ENCODE measurements at places on chromosomes 7 and 10.

GRCh38 chr7:149716007-149716931, 57.1 kb downstream of the ZNF467 start:
- DNase-seq, result no peak

GRCh38 chr10:28897617-28898464, 220.5 kb downstream of the BAMBI start:
- no peak for DNase-seq

DNA sequence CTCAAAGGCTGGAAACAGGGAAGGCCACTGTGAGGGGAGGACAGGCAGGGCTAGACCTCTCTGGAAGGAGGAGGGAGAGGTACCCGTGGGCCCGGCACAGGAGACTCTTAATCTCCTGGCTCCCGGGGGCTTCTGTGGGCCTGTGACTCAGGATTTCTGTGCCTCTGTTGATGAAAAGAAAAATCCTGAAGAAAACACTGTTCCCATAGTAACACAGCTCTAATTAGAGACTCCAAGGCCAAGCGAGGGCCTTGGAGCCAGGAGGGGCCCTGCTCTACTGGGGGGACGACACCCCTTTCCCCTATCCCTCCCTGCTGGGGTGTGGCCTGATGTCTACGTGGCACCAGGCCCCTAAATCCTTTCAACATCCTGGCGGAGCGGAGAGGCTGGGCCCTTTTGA, 174.1 kb upstream of the TNRC18 start:
- DNase-seq, result no peak

DNA sequence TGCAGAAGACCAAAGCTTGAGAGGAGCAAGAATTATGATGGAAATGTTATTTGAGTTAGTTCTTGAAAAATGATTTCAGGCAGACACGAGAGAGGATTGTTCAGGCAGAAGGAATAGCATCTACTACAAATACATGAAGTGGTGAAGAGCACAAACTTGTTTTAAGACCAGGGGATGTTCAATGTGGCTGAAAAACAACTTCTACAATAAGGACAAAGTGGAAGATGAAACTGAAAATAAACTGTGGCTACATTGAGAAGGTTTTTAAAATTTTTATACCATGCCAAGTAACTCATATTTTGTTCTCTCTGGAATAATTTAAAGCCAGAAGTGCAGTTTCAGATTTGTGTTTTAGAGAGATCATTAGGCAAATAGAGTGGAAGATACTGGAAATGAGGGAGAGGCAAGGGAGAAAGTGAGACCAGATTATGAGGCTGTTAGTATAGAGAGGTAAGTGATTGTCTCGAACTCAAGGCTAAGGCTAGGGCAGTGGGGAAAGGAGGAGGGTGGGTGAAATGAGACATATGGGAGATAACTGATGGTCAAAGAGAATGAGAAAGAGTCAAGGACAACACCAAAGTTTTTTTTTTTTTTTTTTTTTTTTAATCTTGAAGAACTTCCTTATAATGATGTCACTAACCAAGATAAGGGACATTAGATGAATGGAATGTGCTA, 115.4 kb downstream of the MDFIC start:
- no peak for DNase-seq

DNA sequence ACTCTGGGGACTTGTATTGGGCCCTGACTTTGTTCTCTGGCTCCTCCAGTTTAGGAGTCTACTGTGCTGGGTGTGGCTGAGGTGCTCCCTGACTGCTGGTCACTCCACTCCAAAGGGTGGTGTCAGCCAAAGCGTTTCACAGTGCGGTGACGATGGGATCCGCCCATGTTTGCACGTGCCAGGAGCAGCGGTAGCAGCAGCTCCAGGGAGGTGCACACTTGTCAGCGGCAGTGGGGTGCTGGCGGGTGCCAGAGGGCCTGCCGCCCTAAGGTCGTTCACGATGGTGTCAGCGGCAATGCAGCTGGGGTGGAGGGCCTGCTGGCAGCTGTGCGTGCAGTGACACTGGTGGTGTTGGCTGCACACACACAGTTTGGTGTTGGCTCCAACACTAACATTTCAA, 268.5 kb upstream of the AKR1E2 start:
- DNase-seq, result no peak

DNA sequence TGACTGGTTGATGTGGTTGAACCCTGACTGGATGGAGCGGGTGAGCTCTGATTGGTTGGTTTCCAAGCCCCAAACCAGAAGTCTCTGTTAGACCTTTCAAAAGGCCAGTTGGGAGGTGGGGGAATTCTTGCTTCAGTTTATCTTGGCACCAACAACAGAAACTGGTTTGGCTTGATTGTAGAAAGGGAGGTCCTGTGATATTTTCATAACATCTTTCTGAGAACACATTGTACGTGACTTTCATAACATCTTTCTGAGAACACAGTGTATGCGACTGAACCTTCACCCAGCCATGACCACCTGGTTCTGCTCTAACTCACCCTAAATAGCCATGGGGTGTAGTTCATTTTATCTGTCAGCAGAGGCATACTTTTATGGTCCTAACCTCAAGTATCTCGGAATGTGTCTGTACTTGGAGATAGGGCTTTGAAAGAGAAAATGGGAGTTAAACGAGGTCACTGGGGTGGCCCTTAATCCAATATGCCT, 88.3 kb downstream of the GALNT17 start:
- no peak for DNase-seq

- DNase-seq, result no peak
Measured at GRCh38 chr10:126087796-126088505, 191.6 kb downstream of the FANK1 start.

GRCh38 chr7:143300959-143301935, 13.1 kb downstream of the CASP2 start:
- DNase-seq, result peak; percentile 25

GRCh38 chr10:126628746-126629145, 41.7 kb downstream of the C10orf90 start:
- no peak for DNase-seq

DNA sequence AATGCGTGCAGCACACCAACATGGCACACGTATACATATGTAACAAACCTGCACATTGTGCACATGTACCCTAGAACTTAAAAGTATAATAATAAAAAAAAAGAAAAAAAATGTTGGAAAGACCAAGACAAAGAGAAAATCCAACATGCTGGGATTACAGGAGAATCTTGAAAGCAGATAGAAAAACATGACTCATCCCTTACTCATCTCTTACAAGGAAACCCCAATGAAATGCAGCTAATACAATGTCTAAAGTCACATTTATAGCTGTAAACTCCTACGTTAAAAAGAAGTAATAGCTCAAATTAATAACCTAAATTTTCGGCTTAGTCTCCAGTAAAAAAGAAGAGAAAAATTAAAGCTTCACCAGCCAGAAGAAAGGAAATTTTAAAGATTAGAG, 47.5 kb upstream of the DGKB start:
- no peak for DNase-seq

GRCh38 chr10:761376-761775, 71.9 kb upstream of the DIP2C start:
- no peak for DNase-seq

GRCh38 chr7:30553141-30553540, 41.5 kb upstream of the GARS1 start:
- DNase-seq, result no peak

DNA sequence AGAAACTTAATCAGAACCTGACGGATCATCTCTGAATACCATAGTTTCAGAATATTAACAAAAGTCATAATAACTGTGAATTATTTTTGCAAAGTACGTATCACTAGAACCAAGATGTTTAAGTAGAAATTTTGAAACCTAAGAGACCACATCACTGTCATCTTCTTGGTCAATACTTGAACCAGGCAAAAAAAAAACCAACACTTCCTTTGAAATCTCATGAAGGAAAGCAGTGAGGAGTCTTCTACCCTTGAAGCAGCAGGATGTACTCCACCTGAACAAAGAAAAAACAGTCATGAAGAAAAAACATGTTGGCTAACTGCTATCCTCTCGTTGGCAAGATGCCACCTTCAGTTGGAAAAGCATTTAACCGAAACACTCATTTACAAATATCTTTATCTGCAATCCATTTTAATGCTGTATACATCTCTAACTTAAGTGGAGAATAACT, 82.4 kb downstream of the SRPK2 start:
- DNase-seq, result peak; percentile 25

GRCh38 chr10:514137-514671, 175.3 kb downstream of the DIP2C start:
- DNase-seq, result no peak

GRCh38 chr7:136018104-136018503, 40.9 kb upstream of the MTPN start:
- no peak for DNase-seq

- no peak for DNase-seq
Measured at GRCh38 chr10:21079330-21079658, 182.2 kb upstream of the NEBL start.

- DNase-seq, result no peak
Measured at GRCh38 chr7:46710927-46711326, 789.9 kb upstream of the IGFBP3 start.

DNA sequence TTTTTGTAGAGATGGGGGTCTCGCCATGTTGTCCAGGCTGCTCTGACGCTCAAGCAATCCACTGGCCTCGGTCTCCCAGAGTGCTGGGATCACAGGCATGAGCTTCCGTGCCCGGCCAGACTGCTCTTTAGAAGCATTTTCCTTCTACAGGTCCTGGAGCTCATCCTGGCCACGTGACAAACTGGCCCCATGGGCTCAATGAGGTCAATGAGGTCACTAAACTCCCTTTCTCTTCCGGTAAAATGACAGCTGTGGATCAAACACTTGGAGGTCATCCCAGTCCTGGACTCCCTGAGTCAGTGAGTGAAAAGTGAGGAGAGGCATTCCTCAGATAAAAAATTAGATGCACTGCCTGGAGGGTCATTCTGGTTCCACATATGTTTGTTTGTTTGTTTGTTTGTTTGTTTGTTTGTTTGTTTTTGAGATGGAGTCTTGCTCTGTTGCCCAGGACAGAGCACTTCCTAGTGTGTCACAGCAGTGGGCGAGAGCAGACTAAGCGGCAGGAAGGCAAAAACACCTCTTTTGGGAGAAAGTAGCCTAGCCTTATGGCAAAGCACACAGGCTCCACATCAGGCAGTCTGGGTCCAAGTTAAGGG, 134.9 kb downstream of the TNS3 start:
- no peak for DNase-seq

DNA sequence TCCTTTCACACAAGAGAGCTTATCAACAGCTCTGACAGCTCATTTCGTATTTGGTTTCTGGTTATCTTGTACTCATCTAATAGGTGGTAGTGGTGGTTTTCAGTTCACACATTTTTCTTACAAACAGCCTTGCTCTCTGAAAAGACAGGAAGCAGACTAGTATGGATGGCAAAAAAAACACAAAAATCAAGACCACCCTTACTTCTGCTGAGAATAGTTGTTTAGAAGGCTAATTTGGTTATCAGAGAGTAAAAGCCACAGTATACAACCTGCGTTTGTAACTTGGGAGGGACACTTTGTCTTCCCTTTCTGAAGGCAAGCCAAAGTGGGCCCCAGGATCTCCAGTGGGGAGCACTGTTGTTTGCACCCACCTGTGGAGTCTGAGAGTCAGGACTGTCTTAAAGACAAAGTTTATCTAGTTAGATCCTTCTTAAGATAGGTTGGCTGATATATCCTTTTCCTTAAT, 68.0 kb downstream of the PIP4K2A start:
- DNase-seq, result peak; percentile 76

DNA sequence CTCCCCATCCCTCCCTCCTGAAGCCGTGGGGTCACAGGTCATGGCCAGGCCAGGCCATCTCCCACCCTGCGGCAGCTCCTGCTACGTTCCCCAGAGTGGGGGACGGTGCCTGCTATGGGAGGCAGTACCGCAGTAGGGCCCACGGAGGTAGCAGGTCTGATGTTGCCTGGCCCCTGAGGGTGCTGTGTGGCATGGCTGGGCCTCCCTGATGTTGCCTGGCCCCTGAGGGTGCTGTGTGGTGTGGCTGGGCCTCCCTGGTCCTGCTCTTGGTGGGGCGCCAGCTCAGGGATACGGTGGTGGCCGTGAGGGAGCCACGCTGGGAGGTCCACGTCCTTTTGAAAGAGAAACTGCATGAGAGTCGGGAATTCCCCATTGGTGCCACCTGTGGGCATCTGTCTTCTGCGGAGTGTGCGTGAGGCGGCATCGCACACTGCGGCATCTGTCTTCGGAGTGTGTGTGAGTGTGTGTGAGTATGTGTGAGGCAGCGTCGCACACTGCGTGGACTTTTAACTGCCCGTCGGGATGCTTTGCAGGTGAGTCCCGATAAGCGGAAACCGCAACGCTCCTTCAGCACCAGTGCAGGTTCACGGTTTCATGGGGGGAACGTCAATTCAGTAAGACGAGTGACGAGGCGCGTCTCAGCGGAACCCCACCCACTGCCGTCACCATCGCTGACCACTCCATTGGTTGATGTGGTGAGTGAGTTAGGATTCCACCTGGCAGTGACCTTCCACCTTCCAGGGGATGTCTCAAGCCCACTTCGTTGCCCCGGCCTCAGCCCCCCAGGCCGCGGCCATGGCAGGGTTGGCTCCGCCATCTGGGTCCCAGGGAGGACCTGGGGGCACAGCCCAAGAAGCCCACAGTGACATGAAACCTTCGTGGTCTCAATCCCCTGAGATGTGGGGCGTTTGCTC, 51.2 kb upstream of the CFAP46 start:
- DNase-seq, result no peak

DNA sequence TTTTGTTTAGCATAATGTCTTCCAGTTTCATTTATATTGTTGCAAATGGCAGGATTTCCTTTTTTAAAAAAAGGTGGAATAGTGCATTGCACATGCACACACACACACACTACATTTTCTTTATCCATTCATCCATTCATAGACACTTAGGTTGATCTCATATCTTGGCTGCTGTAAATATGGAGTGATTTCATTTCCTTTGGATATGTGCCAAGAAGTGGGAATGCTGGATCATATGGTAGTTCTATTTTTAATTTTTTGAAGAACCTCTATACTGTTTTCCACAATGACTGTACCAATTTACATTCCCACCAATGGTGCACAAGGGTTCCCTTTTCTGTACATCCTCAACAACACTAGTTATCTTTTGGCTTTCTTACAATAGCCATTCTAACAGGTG, 68.9 kb downstream of the EBLN1 start:
- DNase-seq, result no peak

GRCh38 chr7:47180516-47180826, 401.4 kb downstream of the TNS3 start:
- DNase-seq, result no peak

DNA sequence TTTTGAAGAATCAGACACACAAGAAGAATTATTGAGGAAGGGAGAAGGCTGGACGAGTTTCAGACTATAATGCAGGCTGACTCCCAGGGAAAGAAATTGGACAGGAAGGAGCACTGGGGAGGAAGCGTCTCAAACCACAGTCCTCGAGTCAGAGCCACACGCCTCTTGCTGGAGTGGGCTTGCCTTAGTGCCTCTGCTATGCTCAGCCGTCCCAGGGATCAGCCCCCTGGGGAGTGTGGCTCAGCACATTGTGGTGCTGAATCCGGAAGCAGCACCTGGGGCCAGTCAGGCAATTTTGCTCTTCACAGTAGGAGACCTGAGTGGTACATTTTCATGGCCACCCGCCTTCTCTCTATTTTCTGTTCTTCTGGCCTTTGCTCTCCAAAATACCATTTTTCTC, 67.4 kb upstream of the SLC35G1 start:
- DNase-seq, result no peak
